ENCODE measurements at places on chromosomes 7 and 10.
A peak's percentile ranks its signal among the peaks of the same experiment; 100 is the strongest.

DNA sequence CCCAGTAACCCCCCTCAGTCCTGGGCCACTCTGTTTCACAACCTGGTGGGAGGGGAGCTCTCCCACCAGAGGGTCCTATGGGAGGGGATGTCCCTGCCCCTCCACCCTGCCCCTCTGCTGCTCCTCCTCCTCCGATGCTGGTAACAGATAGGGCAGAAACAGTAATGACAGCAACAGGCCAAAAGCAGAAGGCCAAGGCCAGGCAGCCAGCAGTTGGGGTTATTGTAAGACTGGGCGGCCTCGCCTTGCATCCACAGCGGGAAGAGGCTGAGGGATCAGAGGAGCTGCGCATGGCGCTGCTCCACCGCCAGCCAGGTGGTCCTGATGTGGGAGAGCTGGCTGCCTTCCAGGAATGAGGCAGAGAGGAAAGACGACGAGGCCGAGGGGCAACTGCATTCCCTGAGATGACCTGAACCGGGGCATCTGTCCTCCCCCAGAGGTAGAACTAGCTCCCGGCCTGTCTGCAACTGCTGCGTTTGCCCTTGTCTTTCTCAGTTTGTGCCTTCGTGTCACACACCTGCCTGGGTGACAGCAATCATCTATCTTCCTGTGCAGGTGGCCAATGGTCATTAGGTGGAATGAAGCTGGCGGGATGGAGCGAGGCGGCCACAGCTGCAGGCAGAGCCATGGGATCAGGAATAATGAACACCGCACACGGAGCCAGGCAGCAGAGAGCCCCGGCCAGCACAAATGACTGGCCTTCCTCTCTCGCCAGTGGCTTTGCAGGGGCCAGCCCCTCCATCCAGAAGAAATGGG lies 54.0 kb upstream of the CACUL1 start:
- no peak for DNase-seq

GRCh38 chr7:18828260-18828993 lies 289.0 kb downstream of the TWIST1 start:
- DNase-seq, result no peak

DNA sequence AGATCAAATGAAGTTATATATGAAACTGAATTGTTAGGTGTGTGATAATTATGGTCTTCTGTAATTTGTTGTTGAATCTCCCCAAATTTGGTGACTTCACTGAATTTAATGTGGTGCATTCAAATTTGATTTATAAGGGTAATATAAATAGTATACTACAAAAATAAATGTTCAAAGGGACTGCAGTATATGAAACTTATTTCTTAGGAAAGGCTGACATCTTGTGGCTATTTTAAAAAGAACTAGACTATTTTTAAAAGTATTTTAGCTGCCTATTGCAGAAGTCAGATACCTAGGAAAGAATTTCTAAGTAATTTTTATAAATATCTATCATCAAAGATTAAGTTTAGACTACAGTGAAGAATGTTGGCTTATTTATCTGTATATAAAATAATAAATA lies 36.6 kb downstream of the ATRNL1 start:
- peak; percentile 52 for DNase-seq

GRCh38 chr10:4127518-4128315 lies 342.7 kb upstream of the KLF6 start:
- no peak for DNase-seq

GRCh38 chr10:71725998-71726579 lies 6.5 kb upstream of the C10orf105 start:
- no peak for DNase-seq

DNA sequence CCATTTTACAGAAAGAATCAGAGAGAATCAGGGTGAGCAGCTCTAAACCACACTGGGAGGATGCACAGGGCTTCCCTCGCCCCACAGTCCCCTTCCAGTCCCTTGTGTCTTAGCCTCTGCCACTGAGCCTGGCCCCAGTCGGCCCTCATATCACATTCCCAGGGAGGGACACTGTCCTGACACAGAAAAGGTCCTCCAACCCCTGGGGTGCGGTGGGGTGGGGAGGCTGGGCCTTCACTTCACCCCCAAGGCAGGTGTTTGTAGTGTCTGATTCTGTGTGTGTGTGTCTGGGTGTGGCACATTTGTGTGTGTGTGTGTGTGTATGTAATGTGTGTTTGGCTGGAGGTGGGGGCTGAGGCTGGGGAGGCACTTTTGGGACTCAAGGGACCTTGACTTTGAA lies 1.8 kb upstream of the KCP start:
- DNase-seq, result no peak

- no peak for DNase-seq
Measured at GRCh38 chr7:129017264-129017663, 37.6 kb downstream of the TNPO3 start.

DNA sequence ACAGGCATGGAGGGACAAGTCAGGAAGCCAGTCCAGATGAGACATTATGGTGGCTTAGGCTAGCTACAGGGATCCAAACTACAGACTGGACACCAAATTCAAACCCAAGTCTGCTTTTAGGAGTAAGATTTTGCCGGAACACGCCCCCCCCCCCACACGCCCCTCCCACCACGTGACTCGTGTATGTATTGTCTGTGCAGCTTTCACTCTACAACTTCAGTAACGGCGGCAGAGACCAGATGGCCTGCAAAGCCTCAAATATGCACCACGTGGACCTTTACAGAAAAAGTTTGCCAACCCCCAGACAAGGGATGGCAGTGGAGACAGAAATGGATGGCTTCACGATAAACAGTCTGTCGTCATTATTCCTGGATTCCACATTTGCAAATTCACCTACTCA lies 14.5 kb downstream of the HIPK2 start:
- no peak for DNase-seq

- no peak for DNase-seq
Measured at GRCh38 chr7:150953061-150953997, 24.8 kb downstream of the KCNH2 start.

DNA sequence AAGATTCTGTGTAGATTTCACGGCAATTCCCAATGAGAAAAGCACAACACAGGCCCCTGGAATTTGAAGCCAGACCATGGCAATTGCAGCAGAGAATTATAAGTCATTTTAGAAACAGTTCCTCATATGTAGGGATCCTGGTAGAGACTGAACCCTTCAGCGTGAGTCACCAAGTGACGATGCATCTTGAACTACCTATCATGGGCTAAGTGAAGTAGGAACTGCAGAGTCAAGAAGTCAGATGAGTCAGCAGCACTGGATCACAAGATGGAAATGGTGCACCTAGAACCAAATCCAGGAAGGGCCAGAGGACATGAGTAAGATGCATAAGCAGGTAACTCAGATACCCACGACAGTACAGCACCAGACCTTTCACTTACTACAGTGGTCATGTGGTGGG lies 140.0 kb upstream of the TPK1 start:
- DNase-seq, result no peak

- DNase-seq, result no peak
Measured at GRCh38 chr7:82760074-82760473, 316.5 kb upstream of the CACNA2D1 start.

- no peak for DNase-seq
Measured at GRCh38 chr10:30782537-30783461, 153.2 kb upstream of the LYZL2 start.

DNA sequence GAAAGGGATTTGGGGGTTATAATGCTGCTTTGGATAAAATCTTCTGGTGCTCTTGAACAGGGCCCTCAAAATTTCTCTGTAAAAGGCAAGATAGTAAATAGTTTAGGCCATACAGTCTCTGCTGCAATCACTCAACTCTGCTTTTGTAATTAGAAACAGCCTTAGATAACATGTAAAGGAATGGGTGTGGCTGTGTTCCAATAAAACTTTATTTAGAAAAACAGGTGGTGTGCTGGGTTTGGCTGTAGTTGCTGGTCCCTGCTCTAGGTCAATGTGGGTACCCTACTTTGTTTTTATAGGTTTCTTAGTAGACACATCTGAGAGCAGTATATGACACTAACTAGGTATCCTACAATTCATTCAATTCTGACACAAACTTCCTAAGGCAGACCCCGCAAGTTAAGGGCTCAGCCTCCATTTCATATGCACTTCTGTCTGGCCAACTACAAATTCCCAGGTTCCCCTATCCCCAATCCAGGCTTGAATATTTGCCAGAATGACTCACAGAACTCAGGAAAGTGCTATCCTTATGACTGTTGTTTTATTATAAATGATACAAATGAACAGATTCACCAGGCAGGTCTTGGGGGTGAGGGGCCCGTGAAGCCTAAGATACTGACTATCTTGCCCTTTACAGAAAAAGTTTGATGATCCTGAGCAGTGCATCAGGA lies 349.9 kb downstream of the RPS24 start:
- DNase-seq, result no peak

DNA sequence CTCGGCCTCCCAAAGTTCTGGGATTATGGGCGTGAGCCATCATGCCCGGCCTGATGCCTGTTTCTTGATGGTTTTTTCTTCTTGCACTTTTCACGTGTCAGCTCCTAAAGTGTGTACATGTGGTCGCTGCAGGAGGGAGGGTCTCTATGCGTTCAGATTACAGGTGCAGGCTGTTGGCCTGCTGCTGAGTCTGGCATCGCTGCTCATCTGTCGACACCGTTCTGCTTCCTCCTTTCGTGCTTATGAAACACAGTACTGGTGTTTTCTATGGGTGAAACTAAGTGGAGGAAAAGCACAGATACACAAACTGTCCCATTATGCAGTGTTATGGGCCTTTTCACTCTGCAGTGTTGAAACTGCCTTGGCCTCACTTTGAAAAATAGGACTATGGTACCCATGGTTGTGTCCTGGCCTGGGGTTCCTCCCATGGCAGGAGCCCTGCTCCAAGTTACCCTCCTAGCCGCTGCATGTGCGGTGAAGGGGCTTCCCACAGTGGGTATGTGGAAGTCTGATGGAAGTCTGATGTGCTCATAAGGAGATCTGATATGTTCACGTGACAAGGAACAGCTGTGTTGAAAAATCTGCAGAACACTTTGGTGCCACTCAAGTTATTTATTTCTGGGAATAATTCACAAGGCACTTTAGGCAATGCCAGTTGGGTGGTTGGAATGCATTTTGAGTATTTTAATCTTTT lies 23.5 kb downstream of the OGDH start:
- no peak for DNase-seq

DNA sequence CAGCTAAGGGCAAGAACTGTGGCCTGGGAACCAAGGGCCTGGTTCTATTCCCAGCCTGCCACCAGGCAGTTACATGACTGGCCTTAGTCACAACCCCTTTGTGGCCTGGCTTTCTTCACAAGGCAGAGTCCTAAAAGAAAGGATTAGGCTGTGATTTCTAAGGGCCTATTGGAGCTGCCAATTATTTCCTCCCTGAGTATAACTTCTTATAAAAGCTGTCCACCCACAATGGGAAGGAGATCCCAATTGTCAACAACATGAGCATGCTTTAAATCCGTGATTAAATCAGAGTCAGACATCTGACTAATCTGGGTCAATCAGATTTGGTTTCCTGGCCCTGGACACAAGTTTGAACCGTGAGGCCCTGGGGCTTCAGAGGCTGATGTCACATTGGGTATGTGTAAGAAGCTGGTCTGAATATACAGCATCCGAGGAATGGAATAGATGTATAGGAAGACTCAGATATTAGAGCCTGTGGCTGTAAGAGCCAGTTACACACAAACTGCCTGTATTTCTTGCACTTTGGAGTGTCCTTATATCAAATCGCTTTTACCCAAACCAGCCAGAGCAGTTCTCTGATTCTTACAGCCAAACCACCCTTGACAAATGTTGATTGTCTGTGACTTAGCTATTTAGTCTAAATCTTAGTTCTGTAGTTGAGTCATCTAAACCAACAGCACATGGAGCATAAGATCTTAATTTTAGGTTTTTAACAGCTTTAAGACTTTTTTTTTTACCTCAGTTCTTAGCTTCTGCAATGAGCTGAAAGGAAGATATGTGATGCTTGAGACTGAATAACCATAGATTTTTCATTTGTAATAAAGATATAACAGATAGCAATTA lies 61.3 kb downstream of the ABCB4 start:
- DNase-seq, result no peak

DNA sequence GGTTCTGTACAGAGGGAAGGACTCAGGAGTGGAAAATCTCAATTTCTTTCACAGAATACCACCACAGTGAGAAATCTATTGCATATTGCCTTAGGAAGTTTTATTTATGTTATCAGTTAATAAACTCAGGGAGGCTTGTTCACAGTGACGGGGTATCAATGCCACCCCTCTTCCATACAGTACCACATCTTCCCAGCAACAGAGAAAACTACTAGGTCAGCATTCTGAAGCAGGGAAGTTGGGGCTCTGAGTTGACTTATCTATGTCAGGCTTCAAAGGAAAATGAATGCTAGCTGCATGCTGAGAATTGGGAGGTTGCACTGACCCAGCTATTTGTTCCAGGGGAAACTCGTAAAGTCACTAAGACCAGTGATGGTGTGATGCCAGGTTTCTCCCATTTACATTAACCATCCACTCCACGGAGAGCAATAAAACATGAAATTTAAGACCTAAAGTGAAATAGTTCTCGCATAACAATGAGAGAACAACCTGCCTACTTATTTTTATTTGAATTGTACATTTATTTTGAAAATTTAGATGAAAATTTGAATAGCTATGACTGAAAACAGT lies 266.7 kb downstream of the RNLS start:
- DNase-seq, result no peak

- no peak for DNase-seq
Measured at GRCh38 chr10:122516734-122517133, 43.8 kb upstream of the DMBT1 start.

- DNase-seq, result no peak
Measured at GRCh38 chr7:2943851-2944601, 99.6 kb downstream of the CARD11 start.

GRCh38 chr7:98329100-98329790 lies 47.8 kb downstream of the BRI3 start:
- DNase-seq, result no peak

DNA sequence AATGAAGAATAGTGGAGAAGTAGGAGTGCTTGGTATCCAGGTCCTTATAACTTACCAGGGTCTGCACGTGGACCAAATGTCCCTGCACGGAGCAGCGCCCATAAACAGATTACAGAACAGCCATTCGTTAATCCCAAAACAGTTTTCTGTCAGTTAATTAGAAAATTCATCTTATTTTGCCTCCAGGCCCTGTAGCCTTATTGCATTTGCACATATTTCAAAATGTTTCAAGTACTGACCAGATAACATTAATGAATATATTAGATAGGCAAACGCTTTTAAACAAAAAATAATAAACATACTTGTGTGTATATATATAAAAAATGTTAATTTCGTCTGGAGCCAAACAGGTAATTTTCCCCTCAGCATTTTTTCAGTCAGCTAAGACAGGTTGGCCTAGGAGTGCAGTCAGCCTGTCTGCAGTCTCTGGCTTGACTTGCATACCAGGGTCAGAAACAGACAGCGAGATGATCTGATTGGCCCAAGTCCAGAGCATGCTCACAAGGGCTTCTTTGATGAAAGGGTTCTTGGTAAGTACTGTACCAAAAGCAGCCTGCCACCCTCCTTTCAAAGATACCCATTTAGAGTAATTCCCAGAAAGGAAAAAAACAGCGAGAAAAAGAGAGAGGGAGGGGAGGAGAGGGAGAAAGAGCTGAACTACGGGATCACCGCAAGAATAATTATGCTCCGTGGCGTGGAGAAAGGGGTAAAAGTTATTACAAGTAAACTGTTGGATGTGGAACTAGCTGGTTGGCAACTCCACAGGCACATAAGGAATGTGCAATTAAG lies 194.4 kb upstream of the TCF7L2 start:
- no peak for DNase-seq

GRCh38 chr10:82221601-82222149 lies 346.7 kb downstream of the NRG3 start:
- DNase-seq, result peak; percentile 9

All from SW480 (cell line).